Activated T-cell treated with anti-CD3 and anti-CD28 coated beads for 4 hours (primary cell): ENCODE measurements at places on chromosomes 2 and 18.

DNA sequence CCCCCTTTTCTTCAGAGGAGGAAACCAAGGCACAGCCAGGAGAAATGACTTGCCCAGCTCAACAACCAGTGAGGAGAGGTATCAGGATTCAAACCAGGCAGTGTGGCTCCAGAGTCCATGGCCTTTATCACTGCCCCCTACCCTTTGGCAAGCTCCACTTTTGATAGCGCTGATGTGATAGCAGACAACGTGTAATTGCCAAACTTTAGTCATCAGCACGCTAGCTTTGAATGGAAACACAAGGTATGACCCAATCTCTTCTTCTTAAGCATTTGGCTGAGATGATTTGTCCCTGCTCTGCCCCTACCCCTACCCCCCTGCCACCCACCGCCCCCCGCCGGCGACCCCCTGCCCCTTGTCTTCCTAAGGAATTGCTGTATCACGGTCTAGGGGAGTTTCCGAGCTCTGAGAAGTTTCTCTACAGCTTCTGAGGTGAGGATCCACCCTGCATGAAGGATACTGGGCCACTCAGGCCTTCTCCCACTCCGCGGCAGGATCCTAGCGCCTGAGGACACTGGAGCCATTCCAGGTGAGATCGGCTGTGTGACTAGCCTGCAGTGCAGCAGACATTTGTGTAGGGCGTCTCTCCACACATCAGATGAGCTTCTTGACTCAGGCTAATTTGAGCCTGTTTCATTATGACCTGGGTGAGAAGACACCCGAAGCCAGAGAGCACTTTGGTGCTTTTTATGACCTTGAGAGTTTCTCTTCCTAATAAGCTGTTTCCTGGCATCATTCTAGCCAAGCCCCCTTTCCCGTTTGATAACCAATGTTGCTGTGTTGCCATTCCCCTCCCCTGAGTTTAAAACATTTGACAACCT lies 75.1 kb upstream of the MAP4K4 start:
- DNase-seq, result no peak

- no peak for DNase-seq
Observed at GRCh38 chr2:203451011-203451410, 84.1 kb downstream of the RAPH1 start.

DNA sequence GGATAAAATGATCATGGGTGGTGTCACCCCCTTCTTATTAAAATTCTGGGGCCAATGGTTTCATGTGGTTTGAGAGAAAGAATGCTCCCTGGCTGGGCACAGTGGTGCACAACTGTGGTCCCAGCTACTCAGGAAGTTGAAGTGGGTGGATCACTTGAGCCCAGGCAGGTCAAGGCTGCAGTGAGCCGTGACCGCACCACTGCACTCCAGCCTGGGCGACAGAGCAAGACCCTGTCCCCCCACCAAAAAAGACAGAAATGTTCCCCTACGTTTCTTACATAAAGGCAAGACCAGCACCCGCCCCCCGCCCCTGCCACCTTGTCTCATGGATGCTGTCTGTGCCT lies 53.0 kb upstream of the ID2 start:
- DNase-seq, result no peak

DNA sequence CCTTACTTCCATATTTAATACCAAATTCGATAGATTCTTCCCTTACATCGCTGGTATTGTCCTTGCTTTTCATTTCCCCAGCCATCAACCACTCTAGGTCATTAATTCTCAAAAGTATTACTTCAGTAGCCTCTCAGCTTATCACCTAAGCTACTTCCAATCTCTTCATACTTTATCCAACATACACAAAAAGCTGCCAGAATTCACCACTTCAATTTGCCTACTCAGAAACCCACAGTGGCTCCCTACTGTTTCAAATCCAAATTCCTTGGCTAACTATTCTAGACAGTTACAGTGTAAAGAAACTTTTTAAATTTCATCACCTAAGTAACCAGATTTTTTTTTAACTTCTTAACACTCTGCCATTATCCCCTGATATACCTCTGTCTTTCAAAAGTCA lies 4.7 kb downstream of the SLC25A12 start:
- no peak for DNase-seq

DNA sequence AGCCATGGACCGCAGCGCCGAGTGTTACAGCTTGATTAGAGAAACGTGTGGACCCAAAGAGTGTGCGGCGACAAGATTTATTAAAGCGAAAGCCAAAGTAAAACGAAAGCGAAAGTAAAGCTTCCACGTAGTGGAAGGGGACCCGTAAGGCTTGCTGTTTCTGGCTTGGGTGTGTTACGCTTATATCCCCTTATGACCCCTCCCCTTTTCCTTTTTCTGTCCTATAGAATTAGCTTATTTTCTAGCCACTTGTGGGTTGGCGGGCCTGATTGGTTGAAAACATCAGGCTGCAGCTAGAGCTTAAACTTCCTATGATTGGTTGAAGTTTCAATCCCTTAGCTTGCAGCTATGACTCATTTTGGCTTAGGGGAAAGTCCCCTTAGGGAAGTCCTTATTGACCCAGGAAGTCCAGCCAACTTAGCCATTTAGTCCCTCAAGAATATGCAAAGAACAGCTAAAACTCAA lies 969.7 kb downstream of the DCDC2C start:
- no peak for DNase-seq

- DNase-seq, result no peak
Observed at GRCh38 chr2:136362676-136363390, 244.9 kb upstream of the CXCR4 start.
